Dermis blood vessel endothelial cell (primary cell): ENCODE measurements at places on chromosomes 11 and 22. TPM values are rescaled to one million over a fixed set of nuclear protein-coding genes. Genes with fewer than 3 reads are reported as not detected.
A peak's percentile ranks its signal among the peaks of the same experiment; 100 is the strongest.

DNA sequence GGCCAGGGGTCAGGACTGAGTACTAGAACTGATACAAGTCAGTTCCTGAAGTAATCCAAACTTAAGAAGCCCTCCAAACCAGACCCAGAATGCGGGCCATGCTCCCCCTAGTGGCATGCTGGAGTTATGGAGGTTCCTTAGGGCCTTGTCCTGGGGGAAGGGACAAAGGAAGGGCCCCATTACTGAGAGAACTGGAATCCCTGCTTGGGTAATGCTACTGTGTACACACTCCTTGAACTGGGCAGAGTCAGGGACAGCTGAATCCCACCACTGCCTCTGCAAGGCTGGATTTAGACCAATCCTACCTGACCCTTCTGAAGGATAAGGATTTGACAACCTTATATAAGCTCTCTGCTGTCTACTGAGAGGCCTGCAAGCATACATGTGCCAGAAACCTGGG, 97.3 kb upstream of the AKIP1 start:
- peak; percentile 90 for DNase-seq

HMBS gene
- 3.4 and 11.2 TPM in 2 replicates for total RNA-seq

MMP8 gene
- total RNA-seq = not detected in 2 replicates

DNA sequence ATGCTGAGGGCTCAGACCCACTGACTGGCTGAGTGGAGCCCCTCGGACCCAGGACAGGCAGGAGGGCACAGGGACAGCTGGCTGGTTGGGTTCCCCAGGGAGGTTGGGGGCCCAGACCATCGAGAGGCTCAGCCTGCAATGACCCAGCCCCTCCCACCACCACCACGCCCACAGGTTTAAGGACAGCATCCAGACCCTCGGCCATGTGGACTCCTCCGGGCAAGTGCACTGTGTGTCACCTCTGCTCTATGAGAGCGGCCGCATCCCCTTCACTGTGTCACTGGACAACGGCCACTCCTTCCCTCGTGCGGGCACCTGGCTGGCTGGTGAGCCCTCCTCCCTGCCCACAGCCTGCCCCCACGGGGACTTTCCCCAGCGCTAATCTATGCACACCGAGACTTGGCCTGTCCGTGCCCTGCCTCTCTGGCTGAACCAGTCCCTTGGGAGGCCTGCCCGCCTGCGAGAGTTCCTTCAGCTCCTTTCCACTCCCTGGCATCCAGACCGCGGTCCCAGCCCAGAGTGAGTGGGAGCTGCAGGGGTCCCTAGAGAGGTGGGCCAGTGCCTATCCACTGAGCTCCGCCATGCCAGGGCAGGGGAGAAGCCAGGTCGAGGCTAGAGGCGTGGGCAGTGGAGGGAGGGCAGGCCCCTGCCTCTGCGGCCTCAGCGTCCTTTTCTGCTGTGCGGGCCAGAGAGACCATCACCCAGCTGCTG, 2.2 kb downstream of the SUSD2 start:
- DNase-seq = no peak
